Stimulated activated memory B cell treated with anti-CD40 and anti-IgM and Interleukin-4, amounts not matched to agents 10 μg/mL and 1 μg/mL and 100 μg/mL, for 72 hours (primary cell): ENCODE measurements at places on chromosomes 6 and 20.

- no peak for ATAC-seq
- H3K27me3 ChIP-seq = no peaks in the 10 kb centered on the region
- H3K4me3 ChIP-seq = no peak overlapping the region
- H3K27ac ChIP-seq = no peak overlapping the region
- no peaks in the 10 kb centered on the region for H3K36me3 ChIP-seq
- peaks cover 16% of the 10 kb centered on the region for H3K4me1 ChIP-seq
These were observed 601.2 kb upstream of the ARID1B start for GRCh38 chr6:156175971-156176421.

- no peaks in the 10 kb centered on the region for H3K4me1 ChIP-seq
- H3K36me3 ChIP-seq = no peaks in the 10 kb centered on the region
- no peak overlapping the region for H3K4me3 ChIP-seq
- no peak for ATAC-seq
These were observed 56.8 kb downstream of the EYA2 start for GRCh38 chr20:46951405-46951804.

DNA sequence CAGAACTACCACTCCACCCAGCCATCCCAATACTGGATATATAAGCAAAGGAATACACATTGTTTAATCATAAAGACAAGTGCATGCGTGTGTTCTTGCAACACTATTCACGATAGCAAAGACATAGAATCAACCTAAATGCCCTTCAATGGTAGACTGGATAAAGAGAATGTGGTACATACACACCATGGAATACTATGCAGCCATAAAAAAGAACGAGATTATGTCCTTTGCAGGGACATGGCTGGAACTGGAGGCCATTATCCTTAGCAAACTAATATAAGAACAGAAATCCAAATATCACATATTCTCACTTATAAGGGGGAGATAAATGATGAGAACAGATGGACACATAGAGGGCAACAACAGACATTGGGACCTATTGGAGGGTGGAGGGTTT is 156.6 kb downstream of the LRRC1 start:
- no peak overlapping the region for H3K4me3 ChIP-seq
- no peak overlapping the region for H3K27ac ChIP-seq
- H3K27me3 ChIP-seq = peaks cover 7% of the 10 kb centered on the region

GRCh38 chr6:4677011-4677750 is 99.0 kb upstream of the CDYL start:
- no peak overlapping the region for H3K27ac ChIP-seq
- peaks cover 13% of the 10 kb centered on the region for H3K27me3 ChIP-seq
- no peaks in the 10 kb centered on the region for H3K4me1 ChIP-seq

DNA sequence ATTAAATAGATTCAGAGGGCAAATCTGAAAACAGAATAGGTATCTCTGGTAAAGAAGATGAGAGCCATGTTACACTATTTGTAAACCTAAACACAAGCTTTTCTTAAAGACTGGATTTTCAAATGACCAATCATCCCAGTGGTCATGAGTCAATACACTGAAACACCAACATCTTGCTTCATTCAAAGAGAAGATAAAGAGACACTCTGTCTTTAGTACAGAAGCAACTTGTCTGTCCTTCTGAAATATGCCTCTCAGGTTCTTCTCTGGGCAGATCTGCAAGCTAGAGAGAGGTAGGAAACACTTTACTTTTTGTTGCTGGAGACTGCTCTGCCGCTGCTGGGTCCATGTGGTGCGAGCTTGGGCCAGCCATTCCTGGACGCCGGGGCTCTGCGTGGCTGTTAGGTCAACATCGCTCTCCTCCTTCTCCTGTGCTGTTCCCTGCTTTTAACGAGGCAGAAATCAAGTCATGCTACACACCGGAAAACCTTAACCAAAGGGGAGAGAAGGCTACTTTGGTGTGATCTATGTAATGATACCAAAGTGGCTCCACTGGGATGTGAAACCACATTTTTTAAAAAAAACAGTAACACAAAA is 368.2 kb downstream of the SYNE1 start:
- H3K4me1 ChIP-seq = no peaks in the 10 kb centered on the region
- no peak for ATAC-seq
- no peak overlapping the region for H3K27ac ChIP-seq
